Gastroesophageal sphincter (tissue), 4 donors: ENCODE measurements at places on chromosomes 2 and 18.

- no peak for ATAC-seq
These were observed 70.7 kb downstream of the LIPG start for GRCh38 chr18:49632588-49632987.

GRCh38 chr2:235498946-235499812 is 5.3 kb downstream of the AGAP1 start:
- ATAC-seq: no peak

- no peak for ATAC-seq
These were observed 391.6 kb upstream of the HS6ST1 start for GRCh38 chr2:128710242-128710641.

DNA sequence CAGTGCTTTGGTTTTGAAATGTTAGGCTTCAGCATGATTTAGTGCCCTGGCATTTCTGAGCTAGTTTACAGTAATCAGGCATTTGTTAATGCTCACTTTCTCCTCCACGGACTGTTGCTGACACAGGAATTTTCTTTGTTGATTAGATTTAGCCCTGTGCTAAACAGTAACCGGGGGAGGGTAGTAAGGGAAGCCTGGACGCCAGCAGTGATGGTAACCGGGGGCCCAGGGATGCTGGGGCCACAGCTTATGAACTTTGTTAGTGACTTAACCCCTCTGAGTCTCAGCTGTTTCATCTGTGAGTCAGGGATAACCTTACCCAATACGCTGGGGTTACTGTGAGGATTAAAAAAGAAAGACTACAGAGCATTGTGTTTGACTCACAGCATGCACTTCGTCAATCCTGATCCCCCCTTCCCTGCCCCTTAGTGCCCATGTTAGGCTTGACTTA is 33.5 kb downstream of the KLHL29 start:
- peak; percentile 46 for ATAC-seq

DNA sequence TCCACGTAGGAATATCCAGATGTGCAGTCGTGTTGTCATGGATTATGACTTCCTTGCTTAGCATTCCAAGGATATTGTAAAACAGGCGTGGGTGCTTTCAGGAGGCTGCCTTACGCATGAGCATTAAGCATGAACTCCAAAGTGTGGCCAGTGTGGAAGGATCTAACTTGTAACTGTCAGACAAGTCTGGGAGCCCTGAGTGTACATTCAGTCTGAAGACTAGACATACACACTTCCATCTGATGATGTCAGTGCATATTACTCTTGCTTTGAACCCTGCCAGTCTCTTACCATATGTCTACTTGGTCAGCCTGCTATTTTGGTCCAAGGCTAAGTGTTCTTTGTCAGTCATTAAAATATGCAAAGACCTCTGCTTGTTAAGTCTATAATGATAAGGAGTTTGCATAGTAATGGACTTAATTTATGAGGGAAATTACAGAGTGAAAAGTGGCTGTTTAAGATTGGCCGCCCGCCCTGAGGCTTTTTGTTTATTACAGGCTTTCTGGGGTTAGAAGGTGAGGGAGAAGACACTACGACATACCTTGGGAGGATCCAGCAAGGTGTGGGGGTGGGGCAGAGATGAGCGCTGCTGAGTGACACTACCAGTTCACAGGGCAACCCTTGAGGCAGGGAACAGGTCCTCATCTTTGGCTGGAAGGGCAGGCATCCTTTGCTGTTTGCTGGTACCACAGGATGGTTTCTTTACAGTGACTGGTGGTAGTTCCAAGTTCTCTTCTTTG is 48.3 kb downstream of the CABLES1 start:
- ATAC-seq: no peak

DNA sequence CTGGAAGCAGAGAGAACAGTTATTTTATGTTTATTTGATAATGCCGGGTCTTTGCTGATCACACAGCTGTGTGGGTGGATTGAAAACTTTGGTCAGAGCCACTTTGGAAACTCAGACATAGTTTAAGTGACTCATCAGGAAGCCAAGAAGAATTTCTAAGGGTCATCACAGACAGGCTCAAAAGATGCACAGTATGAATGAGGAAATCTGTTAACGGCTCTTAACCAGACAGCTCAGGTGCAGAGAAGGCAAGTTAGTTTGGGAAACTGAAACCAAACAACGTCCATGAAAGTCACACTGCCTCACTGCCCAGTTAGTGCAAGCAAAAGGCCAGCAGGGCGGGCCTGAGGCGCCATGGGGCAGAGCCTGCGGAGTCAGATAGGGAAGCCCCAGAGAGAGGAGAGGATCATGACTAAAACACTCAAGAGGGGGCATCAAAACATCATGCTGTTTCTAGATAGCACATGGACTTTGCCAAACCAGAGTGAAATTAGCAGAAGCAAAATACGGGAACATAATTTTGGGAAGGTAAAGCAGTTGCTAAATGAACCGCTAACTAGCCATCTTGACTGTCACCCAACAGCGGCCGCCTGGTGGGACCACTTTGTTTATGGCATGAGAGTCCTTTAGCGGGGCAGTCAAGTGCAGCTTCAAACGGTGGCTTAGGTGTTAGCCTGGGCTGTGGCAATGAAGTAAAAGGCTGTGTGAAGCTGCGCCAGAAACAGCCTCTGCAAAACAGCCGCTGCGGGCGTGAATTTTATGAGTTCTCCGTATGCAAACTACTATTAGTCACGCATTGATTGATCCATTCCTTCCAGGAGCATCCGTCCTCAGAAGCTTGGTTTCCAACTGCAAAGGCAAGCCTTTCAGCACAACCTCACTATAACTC is 101.2 kb downstream of the KCTD18 start:
- no peak for ATAC-seq

DNA sequence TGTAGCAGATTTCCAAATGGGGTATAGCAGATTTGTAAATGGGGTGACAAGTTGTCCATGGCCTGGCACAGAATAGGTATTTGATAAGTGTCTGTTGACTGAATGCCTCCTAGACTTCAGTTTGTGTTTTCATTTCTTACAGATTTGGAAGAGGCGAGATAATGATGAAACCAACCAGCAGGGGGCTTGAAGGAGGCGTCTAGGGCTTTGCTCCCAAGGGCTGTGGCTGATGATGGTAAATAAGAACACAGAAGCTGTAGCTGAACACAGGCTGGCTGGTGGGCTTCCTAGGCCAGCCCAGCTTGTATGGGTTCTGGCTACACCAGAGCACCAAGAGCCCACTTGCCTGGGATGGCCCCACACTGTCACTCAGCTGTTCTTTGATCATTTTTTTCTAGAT is 19.4 kb downstream of the SFTPB start:
- ATAC-seq: peak; percentile 43

DNA sequence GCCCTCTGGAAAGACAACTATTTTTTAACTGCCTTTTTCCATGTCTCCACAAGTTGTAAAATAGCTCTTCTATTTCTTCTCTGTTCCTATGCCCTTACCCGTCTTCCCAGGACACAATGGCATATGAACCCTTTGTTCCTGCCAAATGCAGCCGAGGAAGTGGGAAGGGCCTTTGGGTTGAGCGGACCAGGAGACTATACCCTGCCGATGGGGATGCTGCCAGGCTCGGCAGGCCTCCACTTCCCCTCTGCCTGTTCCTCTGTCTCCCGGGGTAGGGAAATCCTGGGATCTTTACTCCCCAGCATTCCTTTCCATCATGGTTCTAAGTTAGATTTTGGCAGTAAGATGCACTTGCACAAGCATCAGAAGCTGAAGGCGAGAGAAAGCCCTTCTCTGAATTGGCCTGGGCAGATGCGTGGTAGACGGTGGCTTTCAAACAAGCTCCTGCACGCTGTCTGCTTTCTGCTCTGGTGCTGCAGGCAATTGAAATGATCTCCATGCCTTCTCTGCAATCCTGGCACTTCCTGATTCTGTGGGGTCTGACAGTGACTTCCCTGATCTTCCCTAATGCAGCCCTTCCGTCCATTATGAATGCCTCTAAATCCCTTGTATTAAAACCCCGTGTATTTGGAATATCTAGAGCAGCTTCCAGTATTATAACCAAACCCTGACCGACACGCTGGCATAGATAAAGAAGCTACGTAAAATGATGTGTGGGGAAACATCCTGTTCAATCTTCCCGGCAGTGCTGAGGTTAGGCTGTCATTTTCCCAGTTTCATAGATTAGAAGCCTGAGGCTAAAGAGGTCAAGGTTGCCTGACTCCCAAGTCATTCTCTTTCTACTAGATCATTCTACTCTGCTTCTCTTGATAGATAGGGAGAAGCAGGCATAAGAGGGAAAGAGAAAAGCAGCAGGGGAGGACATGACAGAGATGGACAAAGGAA is 69.8 kb downstream of the MCFD2 start:
- ATAC-seq: no peak

DNA sequence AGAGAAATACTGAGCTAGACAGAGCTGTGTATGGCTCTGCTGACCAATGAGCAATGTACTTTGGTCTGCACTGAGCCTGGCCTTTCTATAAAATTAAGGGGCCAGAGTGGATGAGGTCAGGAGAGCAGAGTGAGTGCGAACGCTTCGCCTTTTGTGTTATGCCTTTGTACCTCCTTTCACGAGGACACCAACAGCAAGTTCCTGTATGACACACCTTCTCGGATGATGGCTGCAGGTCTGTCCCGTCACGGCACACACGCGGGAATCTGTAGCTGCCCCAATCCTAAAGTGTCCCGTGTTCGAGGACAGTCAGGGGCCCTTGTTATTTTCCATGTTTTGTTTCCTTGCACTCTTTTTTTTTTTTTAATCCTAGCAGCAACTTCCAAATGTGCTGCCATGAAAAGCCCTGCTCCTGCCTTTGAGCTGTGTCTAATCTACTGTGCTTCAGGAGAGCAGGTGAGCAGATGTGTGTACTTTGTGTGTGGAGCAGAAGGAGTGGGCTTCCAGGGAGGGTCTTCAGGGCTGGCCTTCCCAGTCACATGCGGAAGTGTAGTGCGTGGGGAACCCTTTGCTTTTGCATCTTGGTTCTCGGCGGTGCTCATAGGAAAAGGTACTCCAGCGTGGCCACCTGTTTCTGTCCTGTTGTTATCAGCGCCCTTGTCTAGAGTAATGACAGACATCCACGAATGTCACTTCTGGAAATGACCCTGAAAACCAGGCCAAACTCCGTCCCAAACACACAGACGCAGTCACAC is 213.2 kb downstream of the NDUFA10 start:
- ATAC-seq: no peak

GRCh38 chr2:218368621-218369153 is 12.0 kb downstream of the CATIP start:
- ATAC-seq: peak; percentile 39

DNA sequence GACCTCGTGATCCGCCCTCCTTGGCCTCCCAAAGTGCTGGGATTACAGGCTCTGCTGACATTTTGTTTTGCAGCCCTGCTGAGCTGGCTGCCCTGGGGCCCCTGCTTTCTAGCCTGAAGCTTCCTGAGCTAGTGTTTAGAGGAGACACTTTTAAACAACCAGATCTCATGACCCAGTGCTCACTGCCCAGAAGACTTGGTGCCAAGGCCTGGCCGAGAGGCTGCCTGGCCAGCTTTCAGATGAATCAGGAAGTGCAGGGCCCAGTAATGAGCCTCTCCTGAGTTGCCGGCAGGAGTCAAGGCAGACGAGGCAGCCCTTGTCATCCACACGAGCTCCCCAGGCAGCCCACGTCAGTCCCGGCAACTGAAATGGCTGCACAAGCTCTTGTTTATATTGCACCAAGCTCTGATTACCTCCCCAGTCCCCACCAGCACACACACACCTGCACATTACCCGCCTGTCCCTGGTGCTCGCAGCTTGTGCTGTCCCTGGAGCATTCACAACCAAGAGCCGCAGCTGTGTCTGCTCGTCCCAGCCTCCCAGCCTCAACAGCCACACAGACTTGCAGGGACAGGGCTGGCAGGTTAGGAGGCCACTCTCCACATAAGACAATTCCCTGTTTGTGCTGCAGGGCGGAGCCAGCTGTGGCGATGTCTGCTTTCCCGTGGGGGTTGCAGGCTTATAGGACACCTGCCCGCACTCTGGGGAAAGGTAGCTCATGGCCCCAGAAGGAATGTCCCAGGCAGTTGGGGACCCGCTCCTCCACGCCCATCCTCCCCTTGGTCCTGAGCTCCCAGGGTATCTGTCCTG is 331.2 kb upstream of the MYT1L start:
- ATAC-seq: peak; percentile 71

- no peak for ATAC-seq
These were observed 605.2 kb upstream of the LRRTM4 start for GRCh38 chr2:78127424-78127823.

GRCh38 chr2:137161250-137161649 is 395.9 kb downstream of the THSD7B start:
- ATAC-seq: no peak

DNA sequence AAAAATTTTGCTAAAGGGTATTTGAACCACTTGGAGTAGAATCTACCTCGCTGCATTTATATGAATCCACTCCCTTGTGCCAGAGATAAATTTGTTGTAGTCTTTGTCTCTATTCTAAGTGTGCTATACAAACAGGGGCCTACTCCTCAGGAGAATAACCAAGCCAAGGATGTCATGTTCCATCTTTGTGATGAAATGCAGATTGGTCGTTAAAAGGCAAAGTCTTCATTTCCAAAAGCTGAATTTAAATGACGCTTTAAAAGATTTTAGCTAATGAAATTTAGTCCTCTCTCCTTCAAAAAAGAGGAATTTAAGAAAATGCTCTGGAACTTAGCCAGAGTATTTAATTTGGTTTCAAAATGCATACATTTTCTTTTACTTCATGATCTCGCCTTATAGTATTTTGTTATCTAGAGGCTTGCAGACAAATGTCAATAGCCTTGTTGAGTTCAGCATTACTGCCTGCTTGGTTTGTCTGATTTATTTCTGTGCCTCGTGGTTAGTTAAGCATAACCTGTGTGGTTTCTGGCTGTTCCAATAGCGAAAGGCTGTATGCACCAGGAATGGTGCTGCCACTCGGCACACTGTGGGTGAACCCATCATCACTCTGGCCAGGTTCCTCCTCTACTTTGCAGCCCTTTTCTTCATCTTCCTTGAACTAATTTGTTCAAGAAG is 417.6 kb downstream of the ZNF521 start:
- ATAC-seq: no peak

GRCh38 chr2:127355407-127356008 is 32.3 kb downstream of the MAP3K2 start:
- no peak for ATAC-seq

GRCh38 chr2:230521386-230521785 is 105.4 kb downstream of the SP100 start:
- no peak for ATAC-seq

- no peak for ATAC-seq
These were observed 101.5 kb downstream of the ZNF532 start for GRCh38 chr18:58966005-58966677.

- no peak for ATAC-seq
These were observed 849 bp upstream of the CYP27C1 start for GRCh38 chr2:127220768-127221527.

DNA sequence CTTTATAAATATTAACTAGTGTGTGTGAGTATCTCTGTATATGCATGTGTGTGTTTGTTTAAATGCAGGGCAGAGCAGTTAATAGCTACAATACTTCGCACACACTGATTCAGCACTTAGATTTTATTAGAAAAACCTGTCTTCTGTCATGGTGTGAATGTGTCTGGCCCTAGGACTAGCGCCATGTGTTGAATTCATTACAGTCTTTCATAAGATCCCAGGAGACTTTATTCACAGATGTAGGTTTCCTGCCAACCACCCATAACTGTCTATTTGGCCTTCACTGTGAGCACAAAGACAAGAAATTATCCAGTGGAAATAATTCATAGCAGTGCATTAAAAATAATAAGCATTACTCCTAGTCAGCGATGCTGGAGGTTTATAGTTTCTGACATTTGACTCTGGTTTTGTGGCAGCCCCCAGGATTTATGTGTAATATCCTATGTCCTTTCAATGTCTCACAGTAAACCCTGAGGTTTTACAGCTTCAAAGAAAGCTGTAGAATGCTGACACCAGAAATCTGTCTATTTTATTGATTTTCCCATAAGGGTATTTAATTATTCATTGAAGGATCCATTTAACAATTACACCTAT is 93.9 kb downstream of the ZNF804A start:
- no peak for ATAC-seq

GRCh38 chr2:224263571-224264043 is 138.3 kb downstream of the FAM124B start:
- ATAC-seq: no peak

GRCh38 chr18:55477860-55478581 is 110.0 kb downstream of the TCF4 start:
- peak; percentile 38 for ATAC-seq
